ENCODE measurements at places on chromosomes 7 and 10.

GRCh38 chr7:91557789-91558404, 293.7 kb downstream of the FZD1 start:
- DNase-seq, result peak; percentile 99

DNA sequence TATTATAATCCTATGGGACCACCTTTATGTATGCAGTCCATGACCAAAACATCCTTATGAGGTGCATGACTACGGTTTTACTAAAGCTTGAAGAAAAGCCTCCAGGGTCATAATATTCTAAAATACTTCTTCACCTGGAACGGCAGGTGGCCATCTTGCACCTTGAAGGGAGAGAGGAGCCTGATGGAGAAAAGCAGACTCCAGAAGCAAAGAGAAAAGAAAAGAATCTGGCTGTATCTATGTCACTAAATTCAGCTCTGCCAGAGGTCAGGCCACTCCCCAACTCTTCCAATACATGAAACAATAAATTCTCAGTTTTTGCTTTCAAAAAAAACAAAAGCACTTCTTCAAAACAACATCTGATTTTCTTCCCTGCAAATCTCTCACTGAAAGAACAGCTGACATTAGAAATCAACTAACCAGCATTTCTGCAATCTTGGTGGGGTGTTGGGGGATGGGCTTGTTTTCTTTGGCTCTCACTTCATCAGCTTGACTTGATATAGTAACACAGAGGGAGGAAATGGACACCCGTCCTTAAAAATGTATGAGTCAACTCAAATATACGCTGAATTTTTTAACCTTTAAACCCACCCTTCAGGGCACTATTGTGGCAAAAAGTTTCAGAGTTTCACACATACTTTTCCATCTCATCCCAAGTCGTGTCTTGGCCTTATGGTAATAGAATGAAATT, 21.7 kb downstream of the HIBADH start:
- DNase-seq, result peak; percentile 73

GRCh38 chr7:131604841-131605279, 48.4 kb upstream of the PODXL start:
- no peak for DNase-seq

GRCh38 chr10:96560966-96561887, 25.6 kb downstream of the TM9SF3 start:
- no peak for DNase-seq

GRCh38 chr7:157077986-157078644, 60.6 kb upstream of the UBE3C start:
- DNase-seq, result no peak

- DNase-seq, result peak; percentile 76
These were observed 97.4 kb upstream of the PDCD4 start for GRCh38 chr10:110774069-110775019.

DNA sequence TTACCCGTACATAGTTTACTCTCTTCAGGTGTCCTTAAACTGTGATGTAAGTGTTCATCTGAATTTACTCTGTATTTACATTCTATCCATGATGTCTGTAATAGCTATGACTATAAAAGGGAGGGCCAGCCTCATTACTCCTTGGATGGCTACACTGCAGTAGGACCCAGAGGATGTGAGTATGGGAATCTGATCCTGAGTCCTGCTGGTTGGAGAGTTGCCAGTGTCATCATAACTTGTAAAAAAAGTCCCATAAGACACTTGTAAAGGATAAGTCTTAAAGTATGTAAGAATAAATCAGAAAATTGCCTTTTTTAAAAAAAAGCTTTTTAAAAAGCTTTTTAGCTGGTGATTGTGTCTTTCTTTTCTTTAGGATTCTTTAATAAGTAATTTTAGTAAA, 95.4 kb downstream of the PPP1R9A start:
- peak; percentile 59 for DNase-seq

GRCh38 chr7:110724811-110725210, 366.1 kb upstream of the LRRN3 start:
- no peak for DNase-seq

- DNase-seq, result peak; percentile 75
These were observed 112.1 kb downstream of the VPS41 start for GRCh38 chr7:38796626-38797501.

DNA sequence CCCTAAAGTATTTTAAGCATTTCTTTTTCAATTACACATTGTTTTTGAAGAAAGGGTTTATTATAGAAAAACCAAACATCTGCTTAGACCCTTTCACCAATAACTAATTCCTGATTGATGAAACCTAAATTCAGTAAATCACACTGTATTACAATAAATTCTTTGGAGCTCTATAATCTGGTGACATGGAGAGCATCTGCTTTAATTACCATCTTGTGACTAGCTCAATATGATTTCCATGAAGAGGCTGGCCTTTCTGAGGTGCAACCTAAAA, 9.7 kb downstream of the HYCC1 start:
- no peak for DNase-seq

DNA sequence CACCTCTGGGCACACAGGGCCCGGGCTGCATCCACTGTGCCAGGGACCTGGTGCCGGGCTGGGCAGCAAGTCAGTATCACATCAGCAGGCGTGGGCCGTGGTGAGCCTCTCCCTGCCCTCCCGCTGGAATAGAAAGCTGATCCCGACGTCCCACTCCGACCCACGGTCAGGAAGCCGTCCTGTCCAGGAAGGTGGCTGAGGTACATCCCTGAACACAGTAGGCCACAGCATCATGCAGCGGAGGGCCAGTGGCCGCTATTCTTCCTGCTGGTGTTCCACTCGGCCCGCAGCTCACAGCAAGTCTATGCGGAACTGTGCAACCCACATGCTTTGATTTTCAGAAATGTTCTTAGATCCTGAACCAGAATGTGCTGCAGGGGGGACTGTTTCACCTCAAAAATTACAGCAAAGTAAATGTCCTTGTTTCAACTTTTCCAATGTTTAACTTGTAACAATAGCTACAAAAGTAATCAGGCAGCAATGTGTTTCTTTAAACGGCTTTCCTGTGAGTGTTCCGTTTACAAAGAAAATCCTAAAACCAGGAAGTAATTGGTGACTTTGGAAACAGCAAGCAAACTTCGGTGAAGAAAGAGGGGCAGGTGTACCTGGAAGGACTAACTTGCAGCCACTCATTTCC, 676 bp upstream of the GPR146 start:
- DNase-seq, result peak; percentile 11

DNA sequence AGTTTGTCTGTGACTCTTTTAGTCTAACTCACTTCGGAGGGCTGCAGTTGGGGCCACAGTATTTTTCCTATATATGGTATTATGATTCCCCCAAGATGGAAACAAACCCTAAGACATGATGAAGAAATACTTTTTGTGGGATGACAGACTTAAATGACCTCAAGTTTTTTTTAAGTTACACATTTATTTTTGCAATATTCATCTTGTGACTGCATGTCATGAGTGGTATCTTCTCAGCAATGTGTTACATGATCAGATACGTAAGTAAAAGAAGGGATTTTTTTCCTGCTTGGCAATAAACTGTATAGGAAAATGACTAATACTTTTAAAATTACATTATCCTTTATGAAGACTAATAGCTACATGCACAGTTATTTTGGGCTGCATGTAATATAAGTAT, 57.8 kb downstream of the OR13A1 start:
- no peak for DNase-seq

- DNase-seq, result no peak
These were observed 23.5 kb upstream of the ANLN start for GRCh38 chr7:36366005-36366717.

DNA sequence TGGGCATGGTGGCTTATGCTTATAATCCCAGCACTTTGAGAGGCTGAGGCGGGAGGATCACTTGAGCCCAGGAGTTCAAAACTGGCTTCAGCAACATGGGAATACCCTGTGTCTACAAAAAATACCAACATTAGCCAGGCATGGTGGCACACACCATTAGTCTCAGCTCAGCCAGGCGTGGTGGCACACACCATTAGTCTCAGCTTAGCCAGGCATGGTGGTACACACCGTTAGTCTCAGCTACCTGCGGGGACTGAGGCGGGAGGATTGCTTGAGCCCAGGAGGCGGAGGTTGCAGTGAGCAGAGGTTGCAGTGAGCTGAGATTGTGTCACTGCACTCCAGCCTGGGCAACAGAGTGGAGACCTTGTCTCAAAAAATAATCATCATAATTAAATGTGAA, 9.0 kb downstream of the LRRC27 start:
- peak; percentile 30 for DNase-seq

DNA sequence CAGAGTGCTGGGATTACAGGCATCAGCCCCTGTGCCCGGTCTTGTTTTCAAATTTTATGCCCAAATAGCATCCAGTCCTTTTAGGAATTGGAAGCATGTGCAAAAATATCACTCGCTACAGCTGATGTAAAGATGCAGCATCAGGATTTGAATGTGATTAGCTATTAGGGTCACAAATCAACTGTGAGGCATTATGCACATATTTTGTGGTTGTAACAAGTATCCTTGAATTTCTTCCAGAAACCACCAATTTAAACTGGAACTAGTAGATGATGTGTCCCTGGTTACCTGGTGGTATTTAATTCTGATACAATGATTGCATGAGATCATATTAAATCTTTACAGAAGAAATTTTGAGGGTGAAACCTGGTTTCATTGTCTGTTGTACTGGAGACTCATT, 41.0 kb upstream of the ITGA8 start:
- DNase-seq, result no peak

- DNase-seq, result no peak
These were observed 86.8 kb upstream of the BTBD16 start for GRCh38 chr10:122184254-122184653.

DNA sequence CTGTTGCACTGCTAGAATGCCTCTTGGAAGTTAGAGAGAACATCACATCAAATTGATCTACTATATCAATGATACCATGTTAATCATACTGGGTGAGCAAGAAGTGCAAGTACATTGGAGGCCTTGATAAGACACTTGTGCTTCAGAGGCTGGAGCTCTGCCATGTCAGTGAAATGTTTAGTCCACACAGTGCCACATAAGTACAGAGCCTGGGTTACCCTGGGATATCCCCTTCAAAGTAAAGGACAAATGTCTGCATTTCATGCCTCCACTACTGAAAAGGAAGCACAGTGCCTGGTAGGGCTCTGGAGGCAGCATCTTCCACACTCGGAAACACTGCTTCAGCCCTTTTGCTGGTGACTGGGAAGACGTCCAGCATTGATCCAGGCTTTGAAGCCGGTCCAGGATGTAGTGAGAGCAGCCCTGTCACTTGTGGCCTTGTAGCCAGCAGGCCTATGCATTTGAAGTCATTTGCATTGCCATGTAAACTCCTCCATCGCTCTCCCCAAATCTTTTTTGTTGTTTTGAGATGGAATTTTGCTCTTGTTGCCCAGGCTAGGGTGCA, 15.7 kb upstream of the STN1 start:
- DNase-seq, result no peak

DNA sequence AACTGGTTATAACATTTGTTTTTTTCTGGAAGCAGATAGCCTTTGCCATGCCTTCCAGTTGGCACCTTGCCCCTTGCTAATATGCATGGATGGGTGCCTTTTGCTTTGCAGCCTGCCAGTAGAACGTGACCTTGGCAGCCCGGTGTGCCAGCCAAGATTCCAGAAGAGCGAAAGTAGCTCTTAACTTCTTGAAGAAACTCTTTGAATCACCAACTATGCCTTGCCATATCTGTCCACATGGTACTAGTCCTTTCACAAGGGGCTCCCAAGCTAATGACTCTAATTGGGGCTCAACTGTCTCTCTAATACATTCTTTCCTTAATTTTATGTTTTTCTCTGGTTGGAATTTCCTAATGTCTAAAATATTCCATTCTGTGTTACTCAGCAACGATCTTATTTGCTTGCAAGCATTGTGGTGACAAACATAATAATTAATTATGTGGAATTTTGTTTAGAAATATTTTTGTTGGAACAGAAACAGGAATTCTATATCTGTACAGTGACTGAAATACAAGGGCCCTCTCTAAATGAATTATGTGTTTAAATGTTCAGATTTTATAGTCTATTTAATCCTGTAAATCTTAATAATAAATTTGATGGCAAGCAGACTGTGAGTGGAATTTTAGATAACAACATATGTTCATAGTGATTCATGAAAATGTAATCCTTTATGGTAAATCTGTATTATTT, 45.8 kb downstream of the HDAC9 start:
- peak; percentile 91 for DNase-seq

GRCh38 chr7:105752671-105753275, 123.6 kb downstream of the ATXN7L1 start:
- no peak for DNase-seq

DNA sequence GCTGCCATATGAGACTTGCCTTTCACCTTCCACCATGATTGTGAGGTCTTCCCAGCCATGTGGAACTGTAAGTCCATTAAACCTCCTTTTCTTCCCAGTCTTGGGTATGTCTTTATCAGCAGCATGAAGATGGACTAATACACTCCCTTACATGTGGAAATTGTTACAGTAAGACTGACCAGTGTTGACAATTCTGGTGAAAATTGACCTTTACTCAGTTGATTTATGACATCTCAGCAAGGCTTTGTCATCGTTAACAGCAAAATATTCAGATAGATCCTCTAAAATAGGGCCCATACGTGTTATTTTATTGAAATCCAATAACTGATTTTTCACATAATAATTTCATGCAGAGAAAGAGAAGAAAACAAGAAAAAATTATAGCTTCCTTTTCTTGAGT, 377.9 kb upstream of the SEMA3C start:
- DNase-seq, result no peak

GRCh38 chr10:114432566-114433093, 28.3 kb upstream of the AFAP1L2 start:
- DNase-seq, result no peak

DNA sequence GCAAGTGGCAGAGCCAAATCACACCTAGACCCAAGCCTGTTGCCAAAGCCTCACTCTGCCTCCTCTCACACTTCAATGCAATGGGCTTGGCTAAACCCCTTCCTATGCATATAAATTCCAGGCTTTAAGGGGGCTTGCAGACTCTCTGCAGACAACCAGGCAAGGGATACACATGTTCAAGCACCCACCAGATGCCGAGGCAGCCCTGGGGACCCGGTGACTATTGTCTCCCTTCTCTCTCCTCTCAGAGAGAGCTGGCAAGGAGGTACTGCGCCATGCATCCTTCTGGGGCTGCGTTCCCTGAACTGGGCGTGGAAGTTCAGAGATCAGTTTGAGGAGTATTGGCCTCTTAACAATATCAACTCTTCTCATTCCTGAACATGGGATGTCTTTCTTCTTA, 131.2 kb downstream of the ARHGAP22 start:
- no peak for DNase-seq

DNA sequence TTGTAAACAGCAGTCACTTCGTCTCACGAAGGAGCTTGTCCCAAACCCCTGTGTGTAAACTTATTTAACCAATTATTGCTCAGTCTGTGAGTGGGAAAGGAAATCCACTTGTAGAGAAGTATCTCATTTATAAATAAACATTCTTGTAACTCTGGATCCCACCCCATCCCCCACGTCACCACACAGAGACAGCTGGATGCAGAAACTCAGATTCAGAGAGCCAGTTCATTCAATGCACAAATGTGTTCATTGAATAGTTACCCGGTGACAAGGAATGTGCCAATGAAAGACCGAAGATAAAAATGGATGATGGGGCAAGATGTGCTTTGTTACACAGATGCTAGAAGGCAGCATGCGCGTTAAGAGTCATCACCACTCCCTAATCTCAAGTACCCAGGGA, 8.3 kb upstream of the OCM start:
- DNase-seq, result no peak

- DNase-seq, result no peak
These were observed 268.0 kb upstream of the KAT6B start for GRCh38 chr10:74558403-74558802.
